Left lung (tissue), 14 donors: ENCODE measurements at places on chromosomes 11 and 22. TPM values are rescaled to one million over a fixed set of nuclear protein-coding genes. Genes with fewer than 3 reads are reported as not detected.

ST13 gene
- total RNA-seq, result 161 TPM

EFCAB6 gene
- total RNA-seq, result 3.2 TPM

HOATZ gene
- 6.9 TPM for total RNA-seq

PANX3 gene
- not detected for total RNA-seq

DNA sequence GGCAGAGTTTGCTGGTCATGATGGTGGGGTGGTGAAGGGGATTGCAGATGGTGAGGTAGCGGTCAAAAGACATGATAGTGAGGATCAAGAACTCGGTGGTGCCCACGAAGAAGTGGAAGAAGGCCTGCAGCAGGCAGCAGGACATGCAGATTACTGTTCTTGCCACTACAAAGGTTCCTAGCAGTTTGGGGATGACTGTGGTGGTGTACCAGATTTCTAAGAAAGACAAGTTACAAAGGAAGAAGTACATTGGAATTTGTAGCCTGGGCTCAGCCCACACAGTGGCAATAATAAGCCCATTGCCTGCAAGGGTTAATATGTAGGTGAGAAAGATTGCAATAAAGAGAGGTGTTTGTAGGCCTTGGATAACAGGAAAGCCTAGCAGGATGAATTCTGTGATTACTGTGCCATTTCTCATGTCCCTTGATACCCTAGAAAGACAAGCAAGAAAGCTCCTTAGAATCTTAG lies at the start of gene OR6X1:
Gene OR6X1 (minus strand): TSS at position 418 of the 468 bp plus-strand sequence. CDS start 0 bp downstream, at position 418.
- no peaks in the 10 kb centered on the region for H3K27me3 ChIP-seq
- no peaks in the 10 kb centered on the region for H3K4me1 ChIP-seq
- no peak within 1 kb of the TSS for H3K4me3 ChIP-seq
- no peak for DNase-seq

DNA sequence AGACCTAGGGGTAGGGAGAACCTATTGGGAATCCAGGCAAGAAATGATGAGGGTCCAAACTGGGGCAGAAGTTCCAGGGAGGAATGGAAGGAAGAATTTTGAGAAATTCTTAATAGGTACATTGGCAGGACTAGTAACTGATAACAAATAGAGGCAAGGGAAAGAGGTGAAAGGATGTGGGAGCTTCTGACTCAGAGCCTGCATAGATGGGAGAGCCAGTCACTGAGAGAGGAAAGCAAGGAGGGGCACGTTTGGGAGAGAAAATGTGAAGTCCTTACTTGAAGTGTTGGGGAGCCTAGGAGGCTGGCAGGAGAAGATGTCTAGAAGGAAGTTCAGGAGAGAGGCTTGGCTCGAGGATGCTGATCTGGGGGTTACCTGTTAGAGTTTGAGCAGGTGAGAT lies 104.6 kb upstream of the NCAM1 start:
- H3K4me3 ChIP-seq, result no peak overlapping the region
- H3K36me3 ChIP-seq, result no peaks in the 10 kb centered on the region
- DNase-seq, result no peak

DNA sequence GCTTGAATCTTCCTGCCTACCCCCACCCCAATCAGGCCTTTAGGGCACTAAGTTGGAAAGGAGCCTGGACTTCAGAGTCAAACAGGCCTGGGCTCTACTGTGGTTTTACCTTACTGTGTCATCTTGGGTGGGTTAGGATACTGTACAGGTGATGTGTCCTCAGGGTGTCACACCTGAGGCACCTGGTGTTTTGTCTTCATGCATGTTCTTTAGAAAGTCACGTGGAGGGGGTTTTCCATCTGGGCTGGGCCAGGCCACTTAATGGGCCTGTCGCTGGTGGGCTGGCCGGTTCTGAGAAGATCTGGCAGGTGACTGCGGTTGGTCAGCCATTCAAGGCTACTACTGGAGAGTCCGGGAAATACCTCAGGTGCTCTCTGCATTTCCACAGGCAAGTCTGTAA lies 92.6 kb downstream of the SWAP70 start:
- no peaks in the 10 kb centered on the region for H3K27me3 ChIP-seq
- H3K4me3 ChIP-seq, result no peak overlapping the region
- no peak overlapping the region for H3K27ac ChIP-seq
- no peaks in the 10 kb centered on the region for H3K36me3 ChIP-seq
- DNase-seq, result no peak

DNA sequence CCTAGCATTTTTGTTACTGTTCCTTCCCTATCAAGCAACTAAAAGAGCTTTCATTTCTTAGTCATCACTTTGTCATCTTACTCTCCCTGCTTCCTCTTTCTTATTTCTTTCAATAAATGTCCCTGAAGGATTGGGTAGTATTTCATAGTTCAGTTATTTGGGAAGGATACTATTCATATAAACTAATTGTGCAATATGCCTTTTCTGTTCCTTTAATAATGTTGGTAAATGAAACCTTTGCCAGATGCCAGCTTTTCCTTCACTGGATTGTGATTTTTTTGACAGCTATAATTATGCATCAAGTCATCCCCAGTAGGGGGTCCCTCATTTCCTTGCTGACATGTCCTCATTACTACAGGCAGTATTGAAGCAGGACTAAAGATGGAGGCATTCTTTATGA lies 101.7 kb downstream of the ATM start:
- H3K4me1 ChIP-seq, result no peaks in the 10 kb centered on the region
- no peak for DNase-seq
- H3K4me3 ChIP-seq, result no peak overlapping the region
- H3K27me3 ChIP-seq, result no peaks in the 10 kb centered on the region

DNA sequence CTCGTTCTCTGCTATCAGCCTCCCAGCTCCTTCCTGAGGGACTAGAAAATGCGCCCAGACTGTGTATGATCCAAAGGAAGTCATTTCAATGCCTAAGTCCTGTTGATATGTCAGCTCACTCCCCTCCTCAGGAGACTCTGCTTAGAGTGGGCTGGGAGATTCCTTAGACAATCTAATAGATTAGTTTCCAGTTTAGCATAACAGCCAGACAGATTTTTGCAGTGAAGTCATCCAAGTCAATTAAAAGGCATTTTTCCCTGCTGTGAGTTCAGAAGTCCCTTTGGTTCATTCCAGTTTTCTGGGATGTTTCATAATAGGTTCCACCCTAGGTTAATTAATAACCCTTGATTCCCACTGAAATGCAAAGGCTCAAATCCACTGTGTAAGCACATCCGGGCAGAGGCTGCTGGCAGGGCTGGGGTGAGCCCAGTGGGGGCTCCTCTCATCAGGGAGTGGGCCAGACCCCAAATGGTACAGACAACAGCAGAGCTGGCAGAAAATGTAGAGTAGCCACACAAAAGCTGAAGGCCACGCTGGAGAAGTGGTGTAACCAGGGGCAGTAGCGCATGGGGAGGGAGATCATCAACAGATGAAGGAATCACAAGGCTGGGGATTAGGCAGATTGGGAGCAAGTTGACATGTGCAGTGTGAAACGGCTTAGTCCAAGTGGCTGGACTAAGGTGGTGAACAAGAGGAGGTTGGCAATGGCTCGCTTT lies 90.6 kb downstream of the SYN3 start:
- no peaks in the 10 kb centered on the region for H3K27me3 ChIP-seq
- DNase-seq, result no peak
- no peak overlapping the region for H3K4me3 ChIP-seq
- no peaks in the 10 kb centered on the region for H3K36me3 ChIP-seq
- no peaks in the 10 kb centered on the region for H3K4me1 ChIP-seq
- no peak overlapping the region for H3K27ac ChIP-seq
